Breast epithelium (tissue), 4 donors: ENCODE measurements at places on chromosomes 6 and 20. TPM values are rescaled to one million over a fixed set of nuclear protein-coding genes. Genes with fewer than 3 reads are reported as not detected.

The PAK5 gene
- 1.3 TPM for total RNA-seq

The TMC2 gene
- 0.96 TPM for total RNA-seq

The TMEM244 gene
- total RNA-seq: not detected

The MYL9 gene
- total RNA-seq: 91.8 TPM

The MATN4 gene
- total RNA-seq: 0.33 TPM

The ANKEF1 gene
- 13.1 TPM for total RNA-seq

The FGD2 gene
- 11.5 TPM for total RNA-seq

The DDX43 gene
- 1.5 TPM for total RNA-seq

The OGFRL1 gene
- 49.1 TPM for total RNA-seq

The CNBD2 gene
- 2.2 TPM for total RNA-seq

The NHLRC1 gene
- total RNA-seq: 3.2 TPM

The EGFL8 gene
- 11.8 TPM for total RNA-seq

The FAM209B gene
- total RNA-seq: not detected

The CTCFL gene
- total RNA-seq: not detected

The HLA-DPB1 gene
- 56.5 TPM for total RNA-seq

The MYB gene
- total RNA-seq: 61.9 TPM

The CRISP2 gene
- not detected for total RNA-seq

The NKX2-4 gene
- not detected for total RNA-seq

The COL20A1 gene
- not detected for total RNA-seq

The HLA-DQB1 gene
- 1.3 TPM for total RNA-seq

The MUC22 gene
- not detected for total RNA-seq

The KIF6 gene
- total RNA-seq: 0.15 TPM

The RBPJL gene
- total RNA-seq: not detected

The LMBRD1 gene
- total RNA-seq: 88.7 TPM

The SRSF3 gene
- total RNA-seq: 425 TPM

The SLC32A1 gene
- total RNA-seq: not detected

The ZSWIM1 gene
- total RNA-seq: 11.4 TPM

The PPIL1 gene
- total RNA-seq: 24.7 TPM

The HRH3 gene
- not detected for total RNA-seq

The GLP1R gene
- 0.33 TPM for total RNA-seq

The MUCL3 gene
- not detected for total RNA-seq

The BTN1A1 gene
- total RNA-seq: not detected

The ASIP gene
- not detected for total RNA-seq

The SLC22A1 gene
- total RNA-seq: 1.3 TPM

The ADGRF4 gene
- not detected for total RNA-seq

The FAM184A gene
- 7.0 TPM for total RNA-seq

The LTB gene
- total RNA-seq: 1.0 TPM

The ANKRD60 gene
- not detected for total RNA-seq

The ARID1B gene
- total RNA-seq: 131 TPM

The CGA gene
- not detected for total RNA-seq
